ENCODE measurements at places on chromosomes 6 and 20.

DNA sequence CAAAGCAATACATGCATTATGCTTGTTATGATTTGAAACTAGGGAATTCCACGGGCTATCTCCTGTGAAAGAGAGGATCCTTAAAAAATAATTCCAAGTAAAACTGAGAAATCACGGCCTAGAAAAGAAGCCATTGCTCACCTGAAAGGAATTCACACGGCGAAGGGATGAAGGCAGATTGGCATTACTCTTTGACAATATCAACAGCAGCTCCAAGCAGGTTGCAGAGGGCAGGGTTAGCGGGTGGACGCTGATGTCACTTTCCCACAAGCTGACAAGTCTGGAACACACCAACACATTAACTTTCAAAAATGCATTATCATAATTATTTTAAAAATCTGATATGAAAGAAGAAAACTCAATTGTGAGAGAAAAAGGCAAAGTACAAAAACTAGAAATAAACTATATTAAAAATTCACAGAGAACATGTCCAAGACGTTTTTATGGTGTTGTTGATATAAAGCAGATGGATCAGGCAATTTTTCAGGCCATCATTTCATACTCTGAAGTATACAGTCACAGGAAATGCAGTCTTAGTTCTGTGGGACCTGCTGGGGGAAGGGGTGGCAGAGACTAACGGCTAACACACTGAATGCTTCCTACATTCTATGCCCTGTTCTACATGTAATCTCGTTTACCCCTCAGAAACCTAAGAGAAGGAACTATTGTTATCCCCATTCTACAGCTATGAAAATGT lies 108.3 kb downstream of the UBE3D start:
- no peak for DNase-seq

- DNase-seq: no peak
These were observed 16.0 kb downstream of the ARID1B start for GRCh38 chr6:156793200-156793599.

GRCh38 chr20:47982574-47983360 lies 197.5 kb upstream of the SULF2 start:
- DNase-seq: no peak

- no peak for DNase-seq
These were observed 21.8 kb downstream of the ULBP1 start for GRCh38 chr6:149985481-149985937.

- no peak for DNase-seq
These were observed 502.8 kb upstream of the MARCKS start for GRCh38 chr6:113354204-113354895.

DNA sequence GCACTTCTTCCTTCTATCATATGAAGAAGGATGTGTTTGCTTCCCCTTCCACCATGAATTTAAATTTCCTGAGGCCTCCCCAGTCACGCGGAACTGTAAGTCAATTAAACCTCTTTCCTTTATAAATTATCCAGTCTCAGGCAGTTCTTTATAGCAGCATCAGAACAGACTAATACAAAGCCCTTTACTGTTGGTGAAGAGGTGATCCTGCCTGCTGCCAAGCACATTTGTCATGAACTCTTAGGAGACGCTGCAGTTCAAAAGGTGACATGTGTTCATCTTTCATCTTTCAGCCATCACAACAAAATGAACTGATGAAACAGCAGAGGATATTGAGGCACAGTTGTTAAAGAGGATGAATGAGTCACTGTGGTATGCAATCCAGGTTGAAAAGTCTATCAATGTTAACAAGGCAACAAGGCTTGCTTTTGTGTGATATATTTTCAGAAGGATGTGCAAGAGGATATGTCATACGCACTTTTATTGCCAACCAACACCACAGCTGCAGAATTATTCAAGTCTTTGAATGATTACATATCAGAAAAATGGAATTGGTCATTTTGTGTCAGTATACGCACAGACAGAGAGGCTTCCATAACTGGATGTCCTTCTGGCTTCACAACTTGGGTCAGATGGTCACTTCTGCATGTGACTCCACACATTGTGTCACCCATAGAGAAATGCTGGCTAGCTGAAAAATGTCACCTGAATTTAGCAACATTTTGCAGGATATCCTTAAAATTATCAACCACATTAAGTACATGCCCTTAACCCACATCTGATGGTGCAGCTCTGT lies 52.4 kb upstream of the PLN start:
- no peak for DNase-seq

DNA sequence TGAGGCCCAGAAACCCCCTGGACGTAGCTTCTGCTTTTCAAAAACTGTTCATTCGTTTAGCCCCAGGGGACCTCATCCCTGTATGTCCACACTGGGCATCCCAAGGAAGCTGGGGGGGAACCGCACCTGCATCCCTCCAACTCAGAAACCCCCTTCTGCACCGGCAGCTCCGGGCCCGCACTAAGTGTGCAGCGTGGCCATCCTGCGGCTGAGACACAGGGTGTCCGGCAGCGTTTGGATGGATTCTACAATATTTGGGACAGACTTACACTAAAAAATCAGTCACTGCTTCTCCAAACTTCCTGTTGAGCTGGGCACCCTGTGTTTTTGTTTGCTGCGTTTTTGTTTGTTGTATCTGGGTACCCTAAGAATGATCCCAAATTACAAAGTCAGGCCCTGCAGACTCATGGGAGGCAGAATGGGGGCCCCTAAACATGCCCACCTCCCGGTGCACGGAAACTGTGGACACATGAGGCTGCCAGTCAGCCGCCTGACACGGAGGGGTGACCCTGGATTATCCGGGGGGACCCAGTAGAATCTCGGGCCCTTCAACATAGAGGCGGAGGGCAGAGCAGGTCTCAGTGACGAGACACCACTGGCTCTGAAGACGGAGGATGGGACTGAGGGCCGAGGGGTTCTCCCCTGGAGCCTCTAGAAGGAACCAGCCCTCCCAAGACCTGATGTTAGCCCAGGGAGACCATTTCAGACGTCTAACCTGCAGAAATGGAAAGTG lies 88.2 kb upstream of the BHLHE23 start:
- DNase-seq: no peak

DNA sequence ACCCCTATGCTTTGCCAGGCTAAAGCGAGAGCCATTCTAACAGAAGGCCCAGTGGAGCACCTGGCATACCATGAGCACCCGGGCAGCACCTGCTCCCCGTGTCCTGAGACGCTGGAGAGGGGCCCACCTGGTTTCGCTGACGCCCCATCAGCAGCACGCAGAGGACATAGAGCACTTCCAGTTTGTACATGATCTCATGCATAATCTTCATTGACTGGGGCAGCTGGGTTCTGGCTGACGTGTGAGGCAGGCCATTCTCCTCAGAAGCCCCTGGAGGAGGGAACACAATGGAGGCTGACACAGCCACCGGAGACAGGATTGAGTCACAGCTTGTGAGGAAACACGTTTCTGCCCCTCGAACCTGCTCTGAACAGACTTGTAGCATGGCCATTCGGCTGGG lies 65.4 kb downstream of the MYH7B start:
- no peak for DNase-seq

GRCh38 chr6:6686748-6687601 lies 98.5 kb downstream of the LY86 start:
- DNase-seq: peak; percentile 12

- DNase-seq: no peak
These were observed 45.9 kb downstream of the PLAGL1 start for GRCh38 chr6:143961886-143962878.

DNA sequence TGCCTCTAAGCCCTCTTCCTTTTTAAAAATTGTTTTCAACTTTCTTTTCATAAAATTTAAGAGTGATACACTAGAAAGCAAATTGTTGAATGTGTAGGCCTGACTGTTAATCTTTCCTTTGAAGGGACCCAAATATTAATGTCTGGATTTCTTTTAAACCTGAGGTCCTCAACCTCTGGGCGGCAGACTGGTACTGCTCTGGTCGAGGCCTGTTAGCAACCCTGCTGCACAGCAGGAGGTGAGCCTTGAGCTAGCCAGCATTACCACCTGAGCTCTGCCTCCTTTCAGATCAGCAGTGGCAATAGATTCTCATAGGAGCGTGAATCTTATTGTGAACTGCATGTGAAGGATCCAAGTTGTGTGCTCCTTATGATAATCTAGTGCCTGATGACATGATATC lies 191.2 kb downstream of the MANEA start:
- no peak for DNase-seq

DNA sequence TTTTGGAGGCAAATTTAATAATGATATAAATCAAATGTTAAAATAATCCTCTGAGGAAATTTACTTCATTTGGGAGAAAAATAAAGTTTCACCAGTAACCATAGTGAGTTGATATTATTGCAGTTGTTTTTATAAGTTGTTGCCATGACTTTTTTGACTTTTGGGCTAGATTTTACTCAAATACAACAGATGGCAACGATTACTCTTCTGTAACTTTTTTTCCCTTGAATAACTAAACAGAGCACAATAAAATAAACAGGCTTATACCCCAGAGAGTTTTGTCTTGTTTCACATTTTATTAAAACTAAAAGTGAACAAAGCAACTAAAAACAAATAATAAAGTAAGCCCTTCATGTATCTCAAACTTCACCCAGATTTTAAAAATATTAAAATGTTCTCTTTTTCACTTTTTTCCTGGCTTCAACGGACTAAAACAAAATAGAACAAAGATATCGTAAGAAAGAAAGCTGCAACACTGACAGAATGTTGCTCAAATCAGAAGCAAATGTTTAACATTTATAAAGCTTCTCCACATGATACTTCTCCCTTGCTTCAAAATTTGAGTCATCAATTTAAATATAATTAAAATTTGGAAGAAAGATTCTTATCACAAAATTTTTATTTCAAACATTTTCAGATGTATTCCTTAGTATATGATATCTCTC lies 42.5 kb upstream of the BMP5 start:
- DNase-seq: no peak
